ENCODE measurements at places on chromosomes 12 and 14.

DNA sequence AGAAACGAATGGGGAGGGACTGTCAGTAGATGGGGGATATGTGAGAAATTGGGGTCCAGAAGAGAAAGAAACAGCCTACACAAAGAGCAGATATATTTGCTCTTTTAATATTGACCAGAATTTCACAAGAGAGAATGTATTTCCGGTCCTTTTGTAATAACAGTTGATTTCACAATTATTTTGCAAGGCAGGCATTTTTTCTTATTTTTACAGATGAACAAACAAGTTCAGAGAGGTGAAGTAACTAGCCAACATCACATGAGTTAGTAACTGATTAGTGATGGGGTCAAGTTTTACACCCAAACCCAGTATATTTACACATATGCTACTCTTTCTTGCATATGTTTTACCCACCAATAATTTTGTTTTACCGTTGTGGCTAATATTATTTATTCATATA lies 188.2 kb downstream of the NAV3 start:
- DNase-seq: peak; percentile 69

DNA sequence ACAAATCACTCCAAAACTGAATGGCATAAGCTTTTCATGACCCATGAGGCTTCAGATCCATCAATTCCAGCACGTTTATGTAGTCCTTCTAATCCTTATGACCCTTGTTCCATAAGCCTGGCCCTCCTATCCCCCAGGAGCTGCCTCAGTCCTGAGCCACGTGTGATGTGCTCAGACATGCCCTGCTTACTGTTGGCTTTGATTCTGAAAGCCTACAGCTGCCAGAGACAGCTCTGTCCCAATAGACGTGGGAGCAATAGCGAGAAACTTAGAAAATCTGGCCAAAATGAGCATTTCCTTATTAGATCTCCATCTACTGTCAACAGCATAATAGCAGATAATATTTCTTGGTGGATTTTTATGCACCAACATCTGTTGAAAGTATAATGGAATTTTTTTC lies 33.2 kb downstream of the DUSP6 start:
- no peak for DNase-seq

DNA sequence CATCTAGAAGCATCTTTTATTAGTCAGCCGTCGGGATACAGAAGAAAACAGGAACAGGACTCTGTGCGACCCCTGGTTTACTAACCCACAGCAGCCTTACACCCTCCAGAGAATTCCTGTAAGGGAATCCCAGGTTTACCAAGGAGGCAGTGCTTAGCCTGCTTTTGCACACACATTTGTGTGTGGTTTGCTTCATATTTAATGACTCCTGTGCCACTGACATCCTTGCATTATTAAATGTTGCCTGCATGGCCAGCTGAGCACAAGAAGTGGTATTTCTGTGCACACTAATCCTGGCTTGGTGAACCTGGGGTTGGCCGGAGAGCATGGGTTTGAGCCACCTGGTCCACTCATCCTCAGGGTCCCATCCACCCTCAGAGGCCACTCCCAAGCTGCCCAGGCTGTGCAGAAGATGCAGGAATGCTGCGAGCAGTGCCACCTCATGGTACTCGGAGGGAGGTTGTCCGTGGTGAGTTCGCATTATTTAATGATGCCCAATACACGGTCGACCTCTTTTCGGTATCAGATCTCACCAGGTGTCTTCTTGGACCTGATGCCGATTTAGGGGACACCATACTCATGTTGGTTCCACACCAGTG lies 152.4 kb upstream of the RTL1 start:
- DNase-seq: no peak

- peak; percentile 76 for DNase-seq
These were observed 24.8 kb downstream of the CLECL1 start for GRCh38 chr12:9707864-9708808.

- peak; percentile 30 for DNase-seq
These were observed 55.8 kb upstream of the CCDC175 start for GRCh38 chr14:59632381-59632780.

GRCh38 chr12:27999521-27999920 lies 27.0 kb upstream of the PTHLH start:
- DNase-seq: peak; percentile 51

- DNase-seq: no peak
These were observed 3.1 kb downstream of the LACRT start for GRCh38 chr12:54631551-54631950.

GRCh38 chr14:21768875-21769257 lies 95.2 kb upstream of the OR4E1 start:
- DNase-seq: no peak

DNA sequence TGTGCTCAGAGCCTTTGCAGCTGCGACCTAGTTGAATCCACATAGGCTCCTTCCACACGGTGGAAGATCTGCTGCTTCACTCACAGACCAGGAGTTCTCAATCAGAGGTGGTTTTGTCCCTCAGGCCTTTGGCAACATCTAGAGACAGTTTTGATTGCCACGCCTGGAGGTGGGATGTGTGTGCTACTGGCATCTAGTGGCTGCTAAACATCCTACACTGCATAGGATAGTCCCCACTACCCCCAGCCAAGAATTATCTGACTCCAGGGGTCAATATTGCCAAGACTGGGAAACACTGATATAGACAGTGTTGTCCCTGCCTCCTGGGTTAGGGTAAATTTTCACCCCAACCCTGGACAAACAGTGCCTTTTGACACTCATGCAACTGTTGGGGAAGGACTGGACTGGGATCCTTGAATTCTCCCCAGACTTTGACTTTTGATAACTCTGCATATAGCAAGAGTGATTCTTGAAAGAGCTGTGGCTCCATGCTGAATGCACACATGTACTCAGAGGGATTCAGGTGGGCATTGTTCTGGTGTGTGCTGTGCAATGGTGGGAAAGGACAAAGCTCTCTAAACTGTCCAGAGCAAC lies 39.8 kb downstream of the BAZ2A start:
- DNase-seq: peak; percentile 12

DNA sequence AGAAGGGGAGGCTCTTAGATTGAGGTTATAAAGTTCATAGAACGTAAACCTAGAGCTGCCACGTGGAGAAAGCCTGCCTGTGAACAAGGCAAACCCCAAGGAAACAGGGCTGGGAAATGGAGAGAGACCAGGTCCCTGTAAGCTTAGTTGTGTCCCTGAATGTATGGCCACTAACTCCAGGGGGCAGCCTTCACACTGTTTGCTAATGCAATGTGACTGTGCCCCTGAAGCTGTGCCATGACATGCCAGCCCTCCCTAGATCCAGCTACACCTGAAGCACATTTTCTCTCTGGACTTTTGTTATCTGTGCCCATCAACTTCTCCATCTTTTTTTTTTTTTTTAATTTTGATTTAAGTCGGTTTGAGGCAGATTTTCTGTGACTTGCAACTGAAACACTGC lies 60.6 kb upstream of the TMCC3 start:
- peak; percentile 24 for DNase-seq

- DNase-seq: no peak
These were observed 5.3 kb downstream of the DYRK4 start for GRCh38 chr12:4567073-4567881.

GRCh38 chr14:89308232-89308959 lies 108.6 kb downstream of the FOXN3 start:
- no peak for DNase-seq

DNA sequence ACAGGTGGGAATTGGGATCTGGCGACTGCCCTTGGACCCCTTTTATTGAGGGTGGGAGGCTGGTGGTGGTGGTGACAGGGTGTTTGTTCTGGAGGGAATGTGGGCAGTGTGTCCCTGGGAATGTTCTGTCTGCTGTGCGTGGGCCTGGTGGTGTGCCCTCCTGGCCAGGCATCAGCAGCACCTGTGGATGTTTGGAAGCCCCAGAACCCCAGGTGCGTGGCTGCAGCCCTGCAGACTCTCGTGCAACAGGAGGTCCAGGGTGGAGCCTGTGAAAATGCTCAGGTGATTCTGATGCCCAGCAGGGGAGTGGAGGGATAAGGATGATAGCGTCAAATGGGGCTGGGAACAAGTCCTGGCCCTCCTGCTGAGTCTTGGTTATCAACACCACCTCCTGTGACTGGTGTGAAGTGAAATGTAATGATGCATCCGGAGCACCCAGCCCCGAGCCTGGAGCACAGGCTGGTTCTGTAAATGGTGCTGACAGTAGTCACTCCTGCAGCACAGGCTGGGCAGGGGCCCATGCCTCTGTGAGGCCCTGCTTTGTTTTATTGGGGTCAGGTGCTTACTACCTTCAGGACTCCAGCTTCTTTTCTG lies 176.6 kb downstream of the TSPAN9 start:
- no peak for DNase-seq
